ENCODE measurements at places on chromosomes 1 and 21.

GRCh38 chr1:21638531-21639341, 30.4 kb downstream of the RAP1GAP start:
- peak; percentile 52 for DNase-seq

GRCh38 chr1:109807402-109807801, 43.7 kb upstream of the EPS8L3 start:
- DNase-seq: no peak

DNA sequence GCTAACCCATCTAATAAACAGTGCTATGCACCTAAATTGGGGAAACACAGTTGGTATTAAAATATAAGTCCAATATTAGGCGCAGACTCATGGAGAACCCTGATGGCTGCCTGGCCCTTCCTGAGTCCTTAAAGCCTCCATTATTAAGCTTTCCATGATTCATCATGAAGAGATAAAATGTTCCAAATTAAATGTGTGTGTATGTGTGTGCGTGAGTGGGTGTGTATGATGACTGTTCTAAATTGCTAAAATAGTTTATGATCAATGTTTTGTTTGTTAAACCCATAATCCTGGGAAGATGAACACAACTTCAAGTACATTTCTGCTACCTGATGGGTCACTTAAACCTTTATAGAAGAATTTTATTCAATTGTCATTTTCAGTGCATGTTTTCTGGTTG, 6.3 kb upstream of the RBBP5 start:
- no peak for DNase-seq

GRCh38 chr1:23524716-23525401, 6.2 kb downstream of the E2F2 start:
- peak; percentile 51 for DNase-seq

GRCh38 chr1:112251766-112252506, 144.1 kb upstream of the CTTNBP2NL start:
- no peak for DNase-seq

GRCh38 chr1:24547195-24547594, 8.7 kb upstream of the NCMAP start:
- no peak for DNase-seq

Data from activated CD4-positive, alpha-beta T cell treated with anti-CD3 and anti-CD28 coated beads, Interleukin-10, Interleukin-2, amounts not matched to agents 100 ng/mL and 50 ng/mL, durations not matched to agents 16 hours and 8 hours (primary cell).